ENCODE measurements at places on chromosomes 5 and 9. TPM values are rescaled to one million over a fixed set of nuclear protein-coding genes. Genes with fewer than 3 reads are reported as not detected.

Gene RABGAP1
- 29.7 TPM for total RNA-seq

Gene FGF18
- total RNA-seq, result 0.71 TPM

Gene TMEM232
- 4.2 TPM for total RNA-seq

Gene TRAF1
- 1.9 TPM for total RNA-seq

Gene FAM169A
- 1.9 TPM for total RNA-seq

Gene AHRR
- 0.65 TPM for total RNA-seq

Gene NPM1
- 1,095 TPM for total RNA-seq

Gene TCF7
- total RNA-seq, result 2.2 TPM

Gene COL27A1
- 40.3 TPM for total RNA-seq

Gene PITX1
- total RNA-seq, result 7.4 TPM

Measured in motor neuron (in vitro differentiated cells).